ENCODE measurements at places on chromosomes 12 and 14.

DNA sequence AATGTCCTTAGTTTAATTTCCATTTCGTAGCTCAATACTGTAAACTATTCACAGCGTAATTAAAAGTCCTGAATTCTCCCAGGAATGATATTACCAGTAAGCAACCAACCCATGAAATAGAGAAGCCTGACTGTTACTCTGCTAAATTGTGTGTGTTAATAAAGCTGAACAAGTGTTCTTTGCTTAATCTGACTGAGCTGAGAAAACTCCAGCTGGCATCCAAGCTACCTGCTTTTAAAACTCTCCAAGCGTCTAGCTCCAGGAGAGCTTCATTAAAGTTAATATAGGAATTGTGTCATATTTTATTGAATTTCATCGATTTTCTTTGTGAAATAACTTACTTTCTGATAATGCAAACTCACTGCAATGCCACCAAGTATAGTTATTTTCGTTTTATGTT lies 524.4 kb downstream of the SLC16A7 start:
- no peak for DNase-seq

DNA sequence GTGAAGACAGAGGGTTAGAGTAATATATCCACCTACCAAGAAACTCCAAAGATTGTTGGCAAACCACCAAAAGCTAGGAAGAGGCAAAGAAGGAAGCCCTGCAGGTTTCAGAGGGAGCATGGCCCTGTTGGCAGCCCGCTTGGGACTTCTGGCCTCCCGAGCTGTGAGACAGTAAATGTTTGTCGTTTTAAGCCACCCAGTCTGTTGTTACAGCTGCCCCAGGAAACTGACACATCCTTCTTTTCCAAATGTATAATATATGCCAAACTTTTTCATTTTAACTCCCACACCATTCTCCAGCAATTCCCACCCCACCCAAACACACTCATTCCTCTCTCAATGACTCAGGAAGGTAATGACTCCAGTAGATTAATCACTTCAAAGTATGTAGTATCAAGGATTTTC lies 74.0 kb downstream of the RPS29 start:
- DNase-seq = no peak

DNA sequence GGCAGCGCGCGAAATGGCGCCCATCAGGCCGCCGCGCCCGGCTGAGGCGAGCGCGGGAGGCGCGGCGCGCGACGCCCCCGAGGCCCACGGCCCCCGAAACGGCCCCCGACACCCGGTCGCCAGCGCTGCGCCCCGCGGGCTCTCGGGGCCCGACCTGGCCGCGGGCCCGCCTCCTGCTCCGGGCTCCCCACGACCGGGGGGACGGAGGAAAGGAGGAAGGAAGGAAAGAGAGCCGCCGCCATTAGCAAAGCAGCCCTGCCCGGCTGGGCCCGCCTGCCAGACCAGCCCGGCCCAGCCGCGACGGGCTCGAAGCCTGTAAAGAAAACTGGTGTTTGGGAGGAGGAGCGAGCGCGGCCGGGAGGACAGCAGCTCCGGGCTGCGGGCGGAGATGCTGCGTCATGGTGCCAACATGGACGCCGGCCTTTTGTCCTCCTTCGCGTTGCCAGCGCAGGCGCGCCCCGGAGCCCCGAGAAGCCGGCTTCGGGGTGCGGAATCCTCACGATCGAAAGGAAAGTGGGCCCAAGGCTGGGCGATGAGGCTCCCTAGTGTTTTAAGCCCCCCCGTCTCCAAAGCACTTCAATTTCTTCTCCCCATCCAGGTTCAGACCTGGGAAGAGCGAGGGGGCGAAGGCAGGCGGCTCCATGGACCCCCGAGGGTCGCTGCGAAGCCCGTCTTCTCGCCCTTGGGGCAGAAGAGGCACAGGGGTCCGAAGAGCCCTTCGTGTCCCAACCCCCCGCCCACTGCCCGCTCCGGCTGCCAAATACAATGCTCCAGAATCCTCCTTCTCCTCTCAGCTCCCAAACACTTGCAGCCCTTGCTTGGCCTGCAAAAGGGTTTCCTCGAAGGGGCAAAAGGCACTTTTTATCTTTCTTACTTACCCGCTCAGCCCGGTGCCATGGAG lies 2.9 kb upstream of the SETD1B start:
- peak; percentile 92 for DNase-seq

- no peak for DNase-seq
Measured at GRCh38 chr14:72941286-72941985, 15.2 kb downstream of the DCAF4 start.
